ENCODE measurements at places on chromosomes 3 and 15.

- DNase-seq: no peak
Observed at GRCh38 chr15:60933900-60934885, 294.9 kb downstream of the RORA start.

DNA sequence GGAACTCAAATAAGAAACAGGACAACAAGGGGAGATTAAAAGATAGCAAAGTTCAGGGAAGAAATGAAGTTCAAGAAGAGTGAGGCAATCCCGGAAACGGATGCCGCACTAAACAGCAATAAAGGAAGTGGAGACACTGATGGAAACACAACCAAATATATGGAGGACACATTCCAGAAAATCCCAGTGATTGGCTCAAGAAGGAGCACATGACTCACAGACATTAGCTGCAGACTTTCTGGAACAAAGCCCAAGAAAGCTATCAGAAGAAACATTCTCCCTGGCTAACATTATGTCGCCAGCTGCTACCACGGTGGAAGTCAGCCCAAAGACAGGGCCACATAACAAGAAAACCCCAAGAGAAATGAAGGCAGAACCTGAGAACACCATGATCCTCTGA is 18.1 kb upstream of the VGLL4 start:
- DNase-seq: peak; percentile 38

- no peak for DNase-seq
Observed at GRCh38 chr15:70853973-70854665, at the start of gene LARP6. LARP6 (minus strand) TSS chr15:70854157; CDS start chr15:70854088, 69 bp downstream.

DNA sequence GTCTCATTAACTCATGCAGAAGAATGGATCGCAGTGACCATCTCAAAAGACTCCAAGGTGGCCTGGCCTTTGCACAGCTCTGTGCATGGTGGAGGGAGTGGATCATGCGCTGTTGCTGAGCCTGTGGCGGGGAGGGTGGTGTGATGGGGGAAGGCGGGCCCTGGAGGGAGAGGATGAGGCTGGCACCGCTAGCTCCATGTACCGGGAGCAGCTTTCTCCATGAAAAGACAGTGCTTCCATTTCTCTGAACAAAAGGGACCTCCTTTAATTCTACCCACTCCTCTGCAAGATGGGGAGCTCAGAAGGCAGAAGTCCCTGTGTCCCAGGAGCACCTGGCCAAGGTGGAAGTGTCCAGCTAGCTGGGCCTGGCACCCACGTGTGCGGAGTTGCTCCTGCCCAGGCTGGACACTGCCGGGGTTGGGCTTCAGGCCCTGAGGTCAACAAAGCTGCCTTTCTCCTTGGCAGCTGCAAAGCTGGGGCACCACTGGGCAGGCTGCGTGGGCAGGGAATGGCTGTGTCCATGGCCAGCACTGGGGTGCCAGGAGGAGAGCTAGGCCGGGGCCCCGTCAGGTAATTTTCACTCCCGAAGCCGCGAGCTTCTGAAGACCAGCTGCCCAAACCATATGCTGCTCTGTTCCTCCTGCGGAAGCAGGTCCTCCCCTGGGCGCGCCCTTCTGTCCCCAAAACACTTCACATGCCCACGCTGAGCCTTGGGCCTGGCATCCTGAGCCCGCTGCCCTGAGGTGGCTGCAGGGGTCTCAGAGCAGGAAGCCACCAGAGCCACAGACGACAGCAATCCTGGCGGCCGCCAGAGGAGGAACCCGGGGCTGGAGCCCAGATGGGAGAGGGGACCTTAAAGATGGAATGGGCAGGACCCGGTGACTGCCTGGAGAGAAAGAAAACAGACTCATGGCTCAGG is 6.4 kb downstream of the MAP6D1 start:
- no peak for DNase-seq

DNA sequence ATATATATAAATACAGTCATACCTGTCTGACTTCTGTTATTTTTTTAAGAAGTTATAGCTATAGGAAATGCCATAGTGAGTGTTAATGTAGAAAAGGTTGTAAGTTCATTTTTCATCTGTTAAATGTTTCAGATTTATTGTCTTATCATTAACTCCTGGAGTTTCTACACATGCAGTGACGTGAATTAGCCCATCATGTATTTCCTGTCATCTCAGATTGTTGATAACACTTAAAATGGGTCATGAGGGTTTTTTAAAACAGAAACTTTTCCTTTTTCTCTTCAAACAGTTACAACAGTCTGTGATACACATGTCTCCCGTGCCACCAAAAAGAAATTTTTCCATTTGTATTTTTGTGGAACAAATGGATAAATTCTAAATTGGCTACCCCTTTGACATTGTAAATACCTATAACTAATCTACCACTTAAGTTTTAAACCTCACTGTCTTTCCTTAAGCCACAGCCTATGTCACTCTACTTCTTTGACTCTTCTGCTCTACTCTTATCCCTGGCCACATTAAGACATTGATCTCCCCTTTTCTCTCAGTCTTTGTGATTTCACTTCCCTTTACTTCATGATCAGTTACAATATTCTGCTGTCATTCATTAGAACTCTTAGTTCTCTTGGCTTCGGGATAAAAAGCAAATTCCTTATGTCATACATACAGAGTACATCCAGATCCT is 89.1 kb downstream of the NEO1 start:
- no peak for DNase-seq

DNA sequence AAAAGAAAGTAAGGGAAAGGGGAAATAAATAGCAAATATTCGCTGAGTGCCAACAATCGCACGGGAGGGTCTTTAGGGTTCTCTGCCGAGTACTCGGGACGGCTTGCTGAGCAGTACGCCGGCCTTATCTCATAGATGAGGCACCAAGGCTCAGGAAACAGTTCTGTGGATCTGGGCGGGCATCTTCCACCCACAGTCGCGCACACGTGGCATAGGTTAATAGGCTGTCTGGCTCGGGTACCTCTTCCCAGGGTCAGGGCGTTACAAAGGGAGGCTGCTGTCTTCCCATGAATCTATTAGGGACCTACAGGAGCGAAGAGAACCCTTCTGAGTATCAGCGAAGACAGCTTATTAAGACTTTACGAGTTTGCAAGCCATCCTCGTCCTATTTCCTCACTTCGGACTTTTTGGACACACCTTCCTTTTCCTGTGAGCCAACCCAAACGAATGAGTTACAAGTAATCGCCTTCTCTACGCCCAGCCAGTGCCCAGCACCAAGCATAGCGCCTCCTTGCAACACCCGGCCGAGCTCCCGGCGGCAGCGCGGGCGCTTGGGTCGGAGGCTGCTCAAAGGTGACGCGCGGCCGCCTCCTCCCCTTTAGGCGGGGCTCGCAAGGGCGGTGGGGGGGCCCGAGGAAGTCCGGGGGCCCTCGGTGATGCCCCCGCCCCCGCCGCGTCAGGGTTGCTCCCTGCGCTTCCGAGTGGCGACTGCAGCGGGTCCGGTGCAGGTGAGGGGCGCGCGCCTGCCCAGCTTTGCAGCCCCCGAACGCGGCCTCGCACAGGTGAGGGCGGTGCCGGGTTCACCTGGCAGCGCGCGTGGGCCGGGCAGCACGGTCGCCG is at the start of gene MCTP2:
MCTP2 (plus strand) TSS at position 679 of the 840 bp plus-strand sequence. CDS start 66,705 bp downstream, outside the sequence.
- DNase-seq: no peak

DNA sequence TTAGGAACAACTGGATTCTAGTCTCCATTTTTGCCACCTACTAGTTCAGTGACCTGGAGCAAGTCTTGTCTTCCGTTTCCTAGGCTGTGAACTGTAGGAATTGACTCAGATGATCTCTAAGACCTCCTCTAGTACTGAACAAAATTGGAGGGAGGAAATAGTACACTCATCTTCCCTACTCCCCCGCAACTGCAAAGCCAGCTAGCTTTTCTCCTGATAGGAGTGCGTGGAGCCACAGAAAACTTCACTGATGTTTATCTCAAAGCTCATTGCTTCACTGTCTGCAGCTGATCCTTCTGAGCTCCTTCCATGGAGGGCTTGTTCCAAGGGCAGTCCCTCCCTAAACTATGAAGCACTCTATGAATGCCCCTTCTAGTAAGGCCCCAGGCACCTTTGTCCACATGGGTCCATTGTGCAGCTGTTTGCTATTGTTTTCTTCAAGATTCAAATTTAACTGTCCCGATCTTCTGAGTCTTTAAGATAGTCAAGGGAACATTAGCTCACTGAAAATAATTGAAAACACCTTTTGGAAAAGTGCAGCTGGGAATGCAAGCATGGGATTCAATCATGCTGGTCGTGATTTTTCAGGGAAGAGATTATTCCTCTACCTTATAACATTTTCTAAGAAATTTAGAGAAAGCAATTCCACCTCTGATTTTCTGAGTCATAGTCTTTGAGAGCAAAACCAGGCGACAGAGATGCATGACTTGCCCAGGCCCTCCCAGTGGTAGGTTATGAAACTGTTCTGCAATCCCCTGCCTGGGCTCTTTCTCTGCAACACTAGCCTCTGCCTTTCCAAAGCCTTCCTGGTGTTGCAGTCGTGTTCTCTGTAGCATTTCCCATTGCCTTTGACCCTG is 24.3 kb downstream of the FILIP1L start:
- DNase-seq: no peak

DNA sequence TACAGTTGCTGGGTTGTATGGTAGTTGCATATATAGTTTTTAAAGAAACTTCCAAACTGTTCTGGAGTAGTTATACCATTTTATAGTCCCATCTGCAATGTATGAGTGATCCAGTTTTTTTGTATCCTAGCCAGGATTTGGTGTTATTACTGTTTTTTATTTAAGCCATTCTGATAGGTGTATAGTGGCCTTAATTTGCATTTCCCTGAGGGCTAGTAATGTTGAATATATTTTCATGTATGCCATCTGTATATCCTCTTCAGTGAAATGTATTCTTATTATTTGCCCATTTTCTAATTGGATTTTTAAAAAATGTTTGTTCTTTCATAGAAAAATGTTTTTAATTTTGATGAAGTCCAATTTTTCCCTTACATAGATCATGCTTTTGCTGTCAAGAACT is 29.2 kb downstream of the PXK start:
- DNase-seq: no peak

GRCh38 chr3:185151964-185152409 is 873 bp downstream of the C3orf70 start:
- no peak for DNase-seq

- DNase-seq: no peak
Observed at GRCh38 chr15:77644543-77645247, 12.0 kb upstream of the LINGO1 start.

DNA sequence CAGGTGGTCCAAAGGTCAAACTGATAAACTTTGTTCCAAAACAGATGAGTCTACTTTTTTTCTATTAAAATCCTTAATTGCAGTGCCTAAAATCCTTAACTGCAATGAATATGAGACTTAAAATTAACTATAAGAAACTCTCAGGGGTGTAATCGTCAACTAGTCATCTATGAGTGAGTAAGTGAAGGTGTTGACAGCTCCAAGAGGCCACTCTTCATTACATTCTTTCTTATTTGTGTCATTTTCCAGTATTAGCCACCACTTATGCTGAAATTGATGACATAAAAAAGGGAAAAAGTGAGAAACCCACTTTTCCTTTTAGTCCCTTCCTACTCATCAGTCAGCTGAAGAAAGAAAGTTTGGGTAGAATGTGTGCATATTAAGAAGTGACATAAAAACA is 12.6 kb upstream of the NPAP1 start:
- DNase-seq: no peak

- no peak for DNase-seq
Observed at GRCh38 chr3:8964436-8965370, 1.4 kb upstream of the RAD18 start.

DNA sequence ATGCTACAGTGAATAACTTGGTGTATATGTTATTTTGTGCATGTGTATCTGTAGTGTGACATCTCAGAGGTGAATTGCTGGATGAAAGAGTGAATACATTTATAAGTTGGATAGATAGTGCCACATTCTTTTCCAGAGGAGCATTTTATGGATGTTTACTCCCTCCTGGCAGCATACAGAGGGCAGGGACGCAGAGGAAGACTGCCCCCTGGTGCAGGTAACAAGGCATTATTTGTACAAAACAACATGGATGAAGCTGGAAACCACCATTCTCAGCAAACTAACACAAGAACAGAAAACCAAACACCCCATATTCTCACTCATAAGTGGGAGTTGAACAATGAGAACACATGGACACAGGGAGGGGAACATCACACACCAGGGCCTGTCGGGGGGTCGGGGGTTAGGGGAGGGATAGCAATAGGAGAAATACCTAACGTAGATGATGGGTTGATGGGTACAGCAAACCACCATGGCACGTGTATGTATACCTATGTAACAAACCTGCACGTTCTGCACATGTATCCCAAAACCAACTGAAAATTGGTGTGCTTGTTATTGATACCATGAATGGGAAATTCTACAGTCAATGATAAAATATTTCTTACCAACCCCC is 57.9 kb upstream of the CTXND1 start:
- DNase-seq: no peak

DNA sequence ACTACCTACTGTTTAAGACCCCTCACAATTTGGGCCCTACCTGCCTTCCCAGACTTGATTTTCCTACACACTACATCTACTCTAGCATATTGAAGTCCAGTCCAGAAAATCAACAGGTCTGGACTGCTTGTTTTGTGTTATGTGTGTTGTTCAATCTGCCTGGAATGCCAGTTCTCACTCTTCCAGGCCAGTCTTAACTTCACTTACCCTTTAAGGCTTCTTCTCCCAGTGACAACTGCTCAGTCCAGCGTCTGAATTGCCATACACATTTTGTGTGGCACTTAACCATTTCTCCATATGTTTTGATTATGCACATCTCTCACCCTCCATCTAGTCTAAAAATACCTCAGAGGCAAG is 1.1 kb downstream of the TICRR start:
- DNase-seq: no peak

GRCh38 chr15:94602754-94603470 is 371.6 kb downstream of the MCTP2 start:
- DNase-seq: no peak

GRCh38 chr3:23185861-23186260 is 17.3 kb upstream of the UBE2E2 start:
- DNase-seq: no peak

- no peak for DNase-seq
Observed at GRCh38 chr3:153315781-153316180, 153.8 kb downstream of the RAP2B start.

DNA sequence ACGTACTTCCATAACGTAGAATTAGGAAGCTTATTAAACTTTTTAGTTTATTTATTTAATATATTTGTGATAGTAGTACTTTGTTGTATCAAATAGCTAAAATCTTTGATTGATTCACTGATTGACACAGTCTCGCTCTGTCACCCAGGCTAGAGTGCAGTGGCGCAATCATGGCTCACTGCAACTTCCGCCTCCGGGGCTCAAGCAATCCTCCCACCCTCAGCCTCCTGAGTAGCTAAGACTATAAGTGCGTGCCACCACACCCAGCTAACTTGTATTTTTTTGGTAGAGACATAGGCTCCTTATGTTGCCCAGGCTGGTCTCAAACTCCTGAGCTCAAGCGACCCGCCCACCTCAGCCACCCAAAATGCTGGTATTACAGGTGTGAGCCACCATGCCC is 5.7 kb downstream of the APH1B start:
- DNase-seq: no peak
